ENCODE measurements at places on chromosomes 12 and 14.
A peak's percentile ranks its signal among the peaks of the same experiment; 100 is the strongest.

DNA sequence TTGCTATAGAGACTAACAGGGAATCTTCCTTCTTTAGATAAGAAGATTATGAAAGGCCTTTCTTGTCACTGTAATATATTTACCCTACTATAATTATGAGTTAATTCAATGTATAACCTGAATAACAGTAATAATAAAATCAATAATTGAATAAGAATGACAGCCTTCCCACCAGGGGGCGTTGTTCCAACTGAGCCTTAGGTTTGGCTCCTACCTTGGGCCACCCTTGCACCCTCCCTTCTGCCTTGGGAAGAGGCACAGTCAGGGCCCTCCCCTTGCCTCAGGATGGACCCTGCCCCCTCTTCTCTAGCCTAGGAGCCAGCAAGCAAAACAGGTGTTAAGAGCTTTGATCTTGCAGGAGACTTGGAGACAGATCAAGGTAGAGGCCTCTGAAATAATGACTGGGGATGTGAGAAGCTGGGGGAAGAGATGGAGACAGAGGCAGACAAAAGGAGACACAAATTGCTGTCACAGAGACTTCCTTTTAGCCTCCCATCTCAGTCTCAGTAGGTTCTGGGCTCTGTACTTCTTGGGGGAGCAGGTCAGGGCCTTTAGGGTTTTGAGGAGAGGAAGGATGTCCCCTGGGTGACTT, 40.1 kb upstream of the CISTR start:
- DNase-seq, result peak; percentile 4

GRCh38 chr14:74147571-74147970, 62.8 kb downstream of the LIN52 start:
- no peak for DNase-seq

DNA sequence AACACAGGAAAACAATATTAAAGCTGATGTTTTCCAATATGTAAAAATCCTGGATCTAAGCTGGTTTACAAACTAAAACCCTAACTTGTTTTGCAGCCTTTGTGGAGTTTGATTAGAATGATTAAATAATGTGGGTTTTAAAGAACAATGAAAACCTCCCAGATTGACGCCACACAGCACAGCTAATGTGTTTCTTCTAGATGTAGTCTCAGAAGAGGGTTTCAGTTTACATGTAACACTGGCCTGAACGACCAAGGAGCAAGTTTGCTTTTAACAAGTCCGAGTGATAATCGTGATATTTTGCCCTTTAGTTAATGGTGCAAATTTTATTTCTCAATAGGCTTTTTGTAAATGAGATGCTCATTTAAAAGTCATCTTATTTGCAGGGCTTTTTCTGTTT, 11.0 kb downstream of the HMGA2 start:
- no peak for DNase-seq

DNA sequence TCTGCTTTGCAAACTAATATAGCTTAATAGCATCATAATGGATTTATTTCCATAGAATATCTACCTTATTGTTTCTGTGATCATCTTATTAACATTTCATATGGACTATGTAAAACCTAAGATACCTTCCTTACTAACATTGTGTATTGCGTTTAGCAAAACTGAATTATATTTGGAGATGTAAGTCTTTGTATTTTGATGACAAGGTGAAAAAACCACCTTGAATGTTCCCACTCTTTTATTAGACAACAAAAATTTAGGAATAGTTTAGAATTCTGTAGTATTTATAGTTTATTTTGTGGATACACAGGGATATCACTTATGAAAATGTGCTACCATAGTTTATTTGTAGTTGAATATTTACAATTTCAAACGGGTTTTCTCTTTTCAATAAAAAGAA, 32.0 kb downstream of the RASSF8 start:
- no peak for DNase-seq

DNA sequence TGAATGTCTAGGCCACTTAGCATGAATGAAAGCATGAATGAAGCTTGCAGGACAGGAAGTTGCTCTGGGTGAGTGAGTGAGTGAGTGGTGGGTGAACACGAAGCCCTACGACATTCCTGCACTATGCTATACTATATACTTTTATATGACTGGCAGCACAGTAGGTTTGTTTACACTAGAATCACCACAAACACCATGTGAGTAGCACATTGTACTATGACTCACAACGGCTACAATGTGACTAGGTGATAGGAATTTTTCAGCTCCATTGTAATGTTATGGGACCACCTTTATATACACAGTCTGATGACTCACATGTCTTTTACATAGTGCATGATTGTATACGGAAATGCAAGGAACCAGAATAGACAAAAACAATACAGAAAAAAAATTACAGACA, 1480.2 kb downstream of the AACS start:
- no peak for DNase-seq

DNA sequence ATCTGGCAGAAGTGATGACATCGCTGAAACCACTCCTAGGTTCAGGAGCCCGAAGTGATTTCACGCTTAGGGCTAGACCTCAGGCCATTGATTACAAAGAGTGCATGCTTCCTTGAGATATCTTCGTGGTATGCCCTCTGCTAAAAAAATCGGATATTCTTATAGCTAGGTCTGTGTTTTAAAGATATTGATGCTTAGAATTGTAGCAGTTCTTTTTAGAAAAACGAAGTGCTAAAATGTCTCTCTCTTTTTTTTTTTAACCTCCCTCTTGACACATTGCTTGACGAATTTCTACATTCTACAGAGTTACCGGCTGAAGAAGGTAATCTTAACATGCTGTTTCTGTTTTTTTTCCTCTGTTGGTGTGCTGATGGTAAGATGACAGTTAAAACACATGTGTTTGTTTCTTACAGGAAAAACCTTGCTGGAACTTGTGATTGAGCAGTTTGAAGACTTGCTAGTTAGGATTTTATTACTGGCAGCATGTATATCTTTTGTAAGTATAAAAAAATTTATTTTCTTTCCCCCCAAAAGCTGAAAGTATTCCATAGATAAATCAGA, 1.3 kb downstream of the ATP2A2 start:
- DNase-seq, result no peak

GRCh38 chr12:6770600-6770999, 1.7 kb upstream of the LAG3 start:
- no peak for DNase-seq

DNA sequence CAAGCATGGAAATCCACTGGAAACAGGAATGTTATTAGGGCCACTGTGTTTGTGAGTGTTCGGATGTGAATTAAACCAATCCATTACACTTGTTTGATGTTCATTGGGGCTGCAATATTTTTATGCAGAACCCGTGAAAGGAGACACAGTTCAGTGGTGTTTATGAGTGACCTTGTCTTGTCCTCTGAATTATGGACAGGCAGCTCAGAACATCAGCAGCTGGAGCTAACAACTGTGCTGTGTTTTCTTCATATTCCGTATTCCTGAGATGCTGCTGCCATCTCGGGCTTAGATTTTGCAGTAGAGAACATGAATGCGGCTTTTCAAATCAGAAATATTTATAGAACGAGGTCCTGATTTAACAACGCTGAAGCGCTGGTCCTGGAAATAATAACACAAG, 20.3 kb upstream of the CACNA1C start:
- DNase-seq, result no peak

DNA sequence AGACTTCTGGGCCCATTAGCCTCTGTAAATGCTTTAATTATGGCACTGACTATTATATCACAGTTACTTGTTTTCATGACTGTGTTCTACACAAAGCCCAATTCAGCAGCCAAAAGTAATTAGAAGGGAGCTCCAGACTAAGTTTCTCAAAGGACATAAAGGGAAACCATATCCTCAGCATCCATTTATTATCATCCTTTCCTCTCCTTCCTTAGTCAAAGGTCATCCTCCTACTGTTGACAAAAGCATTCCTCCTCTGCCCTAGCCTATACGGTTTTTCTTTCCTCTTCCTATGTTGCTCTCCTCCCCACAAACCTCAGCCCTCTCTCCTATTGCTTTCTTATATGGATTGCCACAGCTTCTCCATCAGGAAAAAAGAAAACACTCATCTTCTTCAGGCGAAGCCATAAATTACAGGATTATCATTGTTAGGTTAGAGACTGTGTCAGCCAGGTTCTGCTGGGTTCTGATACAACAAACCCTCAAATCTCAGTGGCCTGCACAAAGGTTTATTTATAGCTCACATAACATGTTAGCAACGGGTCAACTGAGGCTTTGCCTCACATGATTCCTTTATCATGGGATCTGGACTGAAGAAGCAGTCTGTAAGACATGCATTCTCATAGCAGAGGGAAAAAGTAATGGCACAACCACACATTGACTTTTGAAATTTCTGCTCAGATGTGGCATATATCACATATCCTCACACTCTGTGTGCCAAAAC, 207.2 kb downstream of the SLC5A8 start:
- no peak for DNase-seq

- no peak for DNase-seq
These were observed 1.5 kb downstream of the SAMD15 start for GRCh38 chr14:77378701-77379100.
